ENCODE measurements at places on chromosomes 16 and 17. TPM values are rescaled to one million over a fixed set of nuclear protein-coding genes. Genes with fewer than 3 reads are reported as not detected.

- no peaks in the 10 kb centered on the region for H3K27me3 ChIP-seq
- peaks cover 10% of the 10 kb centered on the region for H3K4me1 ChIP-seq
- H3K4me3 ChIP-seq, result no peak overlapping the region
- H3K36me3 ChIP-seq, result peaks cover 7% of the 10 kb centered on the region
Observed at GRCh38 chr17:78058001-78058400, 70.6 kb downstream of the TMC6 start.

Gene HEATR9
- total RNA-seq, result not detected

DNA sequence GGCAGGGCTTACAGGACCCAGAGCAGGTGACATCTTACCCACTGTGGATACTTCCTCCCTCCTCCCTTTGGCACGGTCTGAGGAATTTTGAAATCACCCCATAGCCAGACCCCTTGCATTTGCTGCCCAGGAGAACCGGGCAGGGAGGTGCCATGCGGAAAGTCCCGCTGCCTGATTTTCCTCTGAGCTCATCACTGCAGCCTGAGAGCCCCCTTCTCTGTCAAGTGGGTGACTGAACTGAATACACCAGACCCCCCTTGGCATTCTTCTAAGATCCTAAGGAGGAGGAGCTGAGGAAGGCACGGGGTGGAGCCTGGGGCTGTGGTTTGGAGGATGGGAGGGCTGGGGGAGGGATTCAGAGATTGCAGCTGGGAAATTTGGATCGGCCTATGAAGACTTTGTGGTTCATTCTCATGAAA is 173.4 kb downstream of the RAB11FIP4 start:
- no peak overlapping the region for H3K27ac ChIP-seq

DNA sequence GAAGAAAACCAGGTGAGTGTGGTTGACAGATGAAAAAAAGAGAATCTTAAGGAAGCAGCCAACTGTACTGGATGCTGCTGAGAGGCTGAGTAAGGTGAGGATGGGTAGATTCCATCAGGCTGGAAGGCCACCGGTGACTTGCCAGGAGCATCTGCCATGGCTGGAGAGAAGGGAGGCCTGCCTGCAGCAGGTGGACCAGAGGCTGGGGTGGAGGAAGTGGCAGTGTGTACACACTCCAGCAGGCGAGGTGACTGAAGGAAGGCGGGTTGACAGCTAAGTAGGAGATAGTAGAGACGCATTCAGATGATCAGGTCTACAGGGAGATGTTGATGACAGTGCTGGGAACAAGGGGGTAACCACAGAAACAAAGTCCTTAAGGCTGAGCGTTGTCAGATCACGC is 69.5 kb downstream of the USP43 start:
- DNase-seq, result no peak
- no peaks in the 10 kb centered on the region for H3K4me1 ChIP-seq
- no peak overlapping the region for H3K27ac ChIP-seq
- H3K36me3 ChIP-seq, result no peaks in the 10 kb centered on the region
- H3K27me3 ChIP-seq, result no peaks in the 10 kb centered on the region

- no peaks in the 10 kb centered on the region for H3K27me3 ChIP-seq
- H3K36me3 ChIP-seq, result no peaks in the 10 kb centered on the region
- H3K4me3 ChIP-seq, result no peak overlapping the region
- no peaks in the 10 kb centered on the region for H3K4me1 ChIP-seq
Observed at GRCh38 chr16:76193906-76194615, 83.1 kb upstream of the CNTNAP4 start.

GRCh38 chr16:57134982-57135381 is 42.6 kb downstream of the CPNE2 start:
- peaks cover 30% of the 10 kb centered on the region for H3K4me1 ChIP-seq
- H3K27me3 ChIP-seq, result no peaks in the 10 kb centered on the region
- H3K36me3 ChIP-seq, result peaks cover 21% of the 10 kb centered on the region
- no peak overlapping the region for H3K4me3 ChIP-seq
- H3K27ac ChIP-seq, result peak overlapping the region; percentile 59

- no peaks in the 10 kb centered on the region for H3K4me1 ChIP-seq
- no peaks in the 10 kb centered on the region for H3K36me3 ChIP-seq
- H3K27ac ChIP-seq, result no peak overlapping the region
- no peak overlapping the region for H3K4me3 ChIP-seq
- H3K27me3 ChIP-seq, result no peaks in the 10 kb centered on the region
- no peak for DNase-seq
Observed at GRCh38 chr16:79114759-79115158, 485.8 kb downstream of the MAF start.

DNA sequence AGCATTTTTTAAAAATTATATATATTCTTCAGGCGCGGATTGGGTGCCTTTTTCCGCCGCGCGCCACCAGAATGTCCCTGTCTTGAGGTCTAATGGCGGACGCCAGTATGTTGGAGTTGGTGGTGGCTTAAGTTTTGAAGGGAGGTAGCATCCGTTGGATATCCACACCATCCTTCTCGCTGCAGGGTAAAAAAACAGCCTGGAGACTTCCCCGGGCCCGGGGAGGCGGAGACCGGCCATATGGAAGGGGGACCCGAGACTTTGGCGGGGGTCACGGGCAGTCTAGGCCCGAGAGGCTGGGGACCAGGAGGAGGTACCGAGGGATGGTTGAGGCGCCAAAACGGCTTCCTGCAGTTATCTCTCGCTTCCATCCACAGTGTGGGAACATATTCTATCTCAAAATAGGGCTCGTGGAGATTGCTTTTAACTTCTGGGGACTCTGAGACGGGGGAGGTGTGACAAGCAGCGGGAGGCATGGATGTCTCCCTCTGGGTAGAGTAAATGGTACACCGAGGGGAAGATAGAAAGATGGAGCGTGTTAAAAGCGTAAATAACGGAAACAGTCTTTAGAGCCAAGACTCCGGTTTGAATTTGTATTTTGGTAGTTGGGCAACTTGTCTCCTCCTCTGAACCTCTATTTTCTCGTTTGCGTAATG is at the start of gene SF3B3:
Gene SF3B3 (plus strand): TSS at position 74 of the 656 bp plus-strand sequence. CDS start 2,841 bp downstream, outside the sequence.
- H3K4me3 ChIP-seq, result peak within 1 kb of the TSS; percentile 67
- peaks cover 36% of the 10 kb centered on the region for H3K4me1 ChIP-seq
- peak; percentile 72 for DNase-seq
- H3K27ac ChIP-seq, result peak within 1 kb of the TSS; percentile 92

GRCh38 chr17:4738136-4739121 is 1.2 kb upstream of the ZMYND15 start:
- H3K4me3 ChIP-seq, result peak overlapping the region; percentile 68
- H3K4me1 ChIP-seq, result peaks cover 17% of the 10 kb centered on the region
- DNase-seq, result no peak
- H3K36me3 ChIP-seq, result peaks cover 11% of the 10 kb centered on the region
- peak overlapping the region; percentile 85 for H3K27ac ChIP-seq
- H3K27me3 ChIP-seq, result no peaks in the 10 kb centered on the region

DNA sequence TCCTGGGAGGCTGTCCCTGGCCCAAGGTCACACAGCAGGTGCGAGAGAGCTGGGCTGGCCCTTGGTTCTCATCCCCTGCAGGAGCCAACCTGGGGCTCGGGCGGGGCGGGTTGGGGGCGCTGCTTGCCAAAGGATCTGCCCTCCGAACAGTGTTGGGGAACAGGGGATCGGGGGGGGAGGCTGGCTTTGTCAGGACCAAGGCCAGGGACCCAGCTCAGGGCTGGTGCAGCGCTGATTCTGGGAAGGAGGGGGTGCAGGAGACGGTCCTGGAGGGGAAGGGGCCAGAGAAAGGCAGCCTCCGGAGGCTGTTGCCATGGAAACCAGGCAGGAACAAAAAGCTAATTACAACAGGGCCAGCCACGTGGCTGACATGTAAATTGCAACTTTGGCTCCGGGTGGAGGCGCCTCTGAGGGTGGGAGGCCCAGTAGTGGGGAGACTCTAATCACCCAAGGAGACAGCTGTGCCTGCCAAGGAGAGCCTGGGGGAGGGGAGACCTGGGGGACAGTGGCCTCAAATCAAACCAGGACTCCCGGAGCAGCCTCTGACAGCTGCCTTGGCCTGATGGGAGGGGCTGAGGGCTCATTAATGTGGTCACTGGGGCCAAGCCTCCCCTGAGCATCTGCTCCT is 1.3 kb downstream of the TUBB3 start:
- DNase-seq, result no peak
- H3K36me3 ChIP-seq, result no peaks in the 10 kb centered on the region
- peak overlapping the region; percentile 61 for H3K4me3 ChIP-seq

DNA sequence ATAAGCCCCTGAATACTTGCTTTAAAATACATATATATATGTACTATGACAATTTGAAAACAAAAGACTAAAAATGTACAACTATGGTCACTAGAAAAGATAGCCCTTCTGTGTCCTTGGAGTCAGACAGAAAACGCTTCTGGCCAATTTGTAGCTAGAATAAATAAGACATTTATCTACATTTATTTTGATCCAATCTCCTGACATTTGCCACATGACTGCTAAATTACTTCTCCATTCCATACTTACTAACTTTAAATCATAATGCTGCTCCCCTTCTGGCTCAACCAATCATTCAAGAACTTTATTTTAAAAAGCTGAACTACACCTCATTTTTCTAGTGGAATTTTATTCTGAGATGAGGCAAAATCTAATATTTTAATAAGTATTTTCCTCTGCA is 65.8 kb downstream of the CYTH1 start:
- H3K36me3 ChIP-seq, result no peaks in the 10 kb centered on the region
- no peak overlapping the region for H3K4me3 ChIP-seq
- H3K4me1 ChIP-seq, result peaks cover 56% of the 10 kb centered on the region

GRCh38 chr16:85294810-85295508 is 182.7 kb upstream of the CIBAR2 start:
- H3K4me3 ChIP-seq, result no peak overlapping the region
- peaks cover 18% of the 10 kb centered on the region for H3K4me1 ChIP-seq
- H3K27ac ChIP-seq, result no peak overlapping the region
- H3K27me3 ChIP-seq, result no peaks in the 10 kb centered on the region

DNA sequence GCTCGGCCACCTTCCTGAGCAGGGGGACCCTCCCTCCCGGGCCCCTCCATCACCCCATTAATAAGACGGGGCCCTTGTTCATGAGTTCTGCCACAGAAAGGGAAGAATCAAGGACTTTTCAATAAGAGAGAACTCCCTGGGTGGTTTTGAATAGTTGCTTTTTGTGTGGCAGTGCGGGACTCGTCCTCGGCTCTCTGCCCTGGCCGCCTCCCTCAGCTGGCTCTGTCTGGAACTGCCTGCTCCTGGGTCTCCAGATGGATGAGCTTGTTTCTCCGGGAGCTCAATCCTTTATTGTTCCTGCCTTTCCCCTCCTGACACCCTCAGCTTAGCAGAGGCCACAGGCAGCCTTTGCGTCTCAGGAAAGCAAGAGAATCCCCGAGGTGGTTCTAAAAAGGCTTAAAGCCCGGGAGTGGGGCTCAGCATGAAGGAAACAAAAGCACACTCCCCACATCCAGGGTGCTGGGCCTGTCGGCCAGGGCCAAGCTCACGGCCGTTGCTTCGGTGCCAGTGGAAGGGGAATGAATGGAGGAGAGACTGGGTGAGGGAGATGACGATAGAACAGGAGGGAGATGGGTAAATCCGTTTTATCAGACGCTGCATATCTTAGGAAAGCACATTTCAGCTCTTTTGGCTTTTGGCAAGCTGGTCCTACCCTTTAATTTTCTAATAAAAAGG is 60.2 kb downstream of the RAI1 start:
- no peak overlapping the region for H3K4me3 ChIP-seq
- peaks cover 46% of the 10 kb centered on the region for H3K4me1 ChIP-seq
- no peaks in the 10 kb centered on the region for H3K36me3 ChIP-seq
- H3K27ac ChIP-seq, result no peak overlapping the region

Gene KRTAP2-2
- not detected for total RNA-seq

Gene MYCBPAP
- 14.7 TPM for total RNA-seq

Gene WFIKKN1
- total RNA-seq, result 3.9 TPM

DNA sequence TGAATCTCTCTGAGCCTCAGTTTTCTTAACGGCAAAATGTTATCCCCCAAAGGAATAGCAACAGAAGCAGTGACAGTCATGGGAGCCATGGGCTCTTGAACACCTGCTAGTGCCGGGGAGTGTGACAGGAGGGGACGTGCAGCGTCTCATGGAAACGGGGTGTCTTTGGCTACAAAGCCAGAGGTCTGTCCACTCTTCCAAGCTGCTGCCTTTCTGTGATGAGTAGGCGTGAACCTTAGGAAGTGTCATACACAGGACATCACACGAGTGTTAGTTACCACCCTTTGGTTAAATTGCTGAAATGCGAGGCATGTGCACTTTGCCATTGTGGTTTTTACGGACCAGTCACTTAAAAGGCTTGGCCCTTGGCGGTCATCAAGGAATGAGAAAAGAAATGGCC is 93.4 kb downstream of the IRF8 start:
- H3K36me3 ChIP-seq, result no peaks in the 10 kb centered on the region
- no peak overlapping the region for H3K27ac ChIP-seq
- H3K4me1 ChIP-seq, result no peaks in the 10 kb centered on the region
- H3K27me3 ChIP-seq, result no peaks in the 10 kb centered on the region

DNA sequence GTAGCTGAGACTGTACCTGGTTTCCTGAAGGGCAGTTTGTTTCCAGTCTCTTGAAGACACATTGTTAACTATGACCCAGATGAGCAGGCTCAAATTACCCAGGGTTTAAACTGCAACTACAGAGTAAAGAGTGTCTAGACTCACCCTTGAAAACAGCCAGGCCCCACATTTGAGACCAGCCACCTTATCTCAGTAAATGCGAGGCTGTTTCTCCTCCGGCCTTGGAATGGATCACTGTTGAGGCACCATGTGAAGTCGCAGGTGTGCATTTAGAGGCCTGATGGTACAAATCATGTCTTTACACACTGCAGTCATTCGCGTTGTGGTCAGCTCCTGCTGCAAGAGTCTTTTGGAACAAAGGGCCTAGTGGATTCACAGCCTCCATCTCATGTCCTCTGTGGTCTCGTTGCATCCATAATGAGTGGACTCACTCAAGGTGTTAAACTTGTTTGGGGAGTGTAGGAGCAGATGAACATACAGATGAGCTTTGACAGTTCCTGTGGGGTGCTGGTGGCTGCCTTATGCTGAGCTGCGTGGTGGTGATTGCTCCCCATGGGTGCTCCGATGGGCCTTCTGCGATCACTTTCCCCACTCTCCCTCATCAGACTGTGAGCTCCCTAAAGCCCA is 18.5 kb upstream of the N4BP1 start:
- H3K36me3 ChIP-seq, result no peaks in the 10 kb centered on the region
- peaks cover 10% of the 10 kb centered on the region for H3K4me1 ChIP-seq
- no peak overlapping the region for H3K27ac ChIP-seq
- peak; percentile 15 for DNase-seq

DNA sequence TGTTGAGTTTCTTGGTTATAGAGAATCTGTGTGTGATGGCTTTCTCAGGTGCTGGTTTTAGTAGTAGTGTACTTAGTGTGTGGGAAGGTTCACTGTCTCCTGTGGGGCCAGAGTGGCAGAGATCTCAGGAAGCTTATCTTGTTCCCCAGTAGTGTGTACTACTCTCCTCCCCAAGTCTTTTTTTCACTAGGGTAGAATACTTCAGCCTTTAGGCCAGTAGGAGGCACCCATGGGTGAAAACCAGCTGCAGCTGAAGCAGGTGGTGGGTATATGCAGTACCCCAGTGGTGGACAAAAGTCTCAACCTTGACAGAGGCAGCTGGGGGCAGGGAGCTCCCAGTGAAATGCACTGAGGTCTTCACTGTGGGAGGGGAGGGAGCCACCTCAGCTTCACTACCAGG is 109.9 kb downstream of the PHKB start:
- no peaks in the 10 kb centered on the region for H3K27me3 ChIP-seq
- H3K4me1 ChIP-seq, result no peaks in the 10 kb centered on the region
- H3K27ac ChIP-seq, result no peak overlapping the region
- no peaks in the 10 kb centered on the region for H3K36me3 ChIP-seq
- DNase-seq, result no peak

GRCh38 chr16:78742501-78743283 is 643.2 kb downstream of the WWOX start:
- no peaks in the 10 kb centered on the region for H3K27me3 ChIP-seq
- DNase-seq, result no peak
- H3K4me3 ChIP-seq, result no peak overlapping the region
- no peaks in the 10 kb centered on the region for H3K36me3 ChIP-seq
